ENCODE measurements at places on chromosomes 3 and 15.

DNA sequence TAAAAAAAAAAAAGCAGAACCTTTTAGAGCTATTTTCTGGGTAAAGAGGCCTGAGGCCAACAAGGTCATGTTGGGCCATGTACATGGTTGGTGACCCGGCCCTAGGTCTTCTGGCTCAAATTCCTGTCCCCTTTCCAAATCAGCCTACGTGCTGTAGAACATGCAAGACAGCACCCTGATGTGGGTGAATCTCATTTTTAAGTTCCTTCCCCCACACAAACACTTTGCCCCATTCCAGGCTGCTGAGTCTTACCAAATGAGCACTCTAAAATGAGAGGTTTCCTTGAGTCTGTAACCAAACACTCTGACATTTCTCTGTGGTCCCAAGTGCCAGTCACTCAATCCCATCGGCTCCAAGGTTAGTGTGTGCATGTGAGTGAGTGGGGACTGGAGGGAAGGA, 9.4 kb downstream of the BCL6 start:
- DNase-seq = no peak

- no peak for DNase-seq
Observed at GRCh38 chr3:54069961-54070360, 52.4 kb upstream of the CACNA2D3 start.

- DNase-seq = no peak
Observed at GRCh38 chr15:76812381-76812780, 92.8 kb downstream of the SCAPER start.

DNA sequence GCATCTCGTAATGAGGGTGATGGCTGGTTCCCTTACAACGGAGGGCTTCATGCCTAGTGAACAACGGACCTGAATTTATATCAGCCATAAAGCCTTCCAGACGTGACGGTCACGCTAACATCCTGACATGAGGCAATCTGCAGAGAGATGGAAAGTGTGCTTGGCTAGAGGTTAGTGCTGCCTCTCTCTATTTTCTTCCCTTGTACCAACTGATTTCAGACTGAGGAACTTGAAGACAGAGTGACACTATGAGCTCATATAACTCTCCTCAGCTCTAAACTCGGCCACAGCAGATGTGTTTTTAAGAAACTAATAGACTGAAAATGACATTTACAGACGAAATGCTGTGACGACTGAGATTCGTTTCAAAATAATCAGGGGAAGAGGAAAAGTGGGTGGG, 122.4 kb downstream of the XXYLT1 start:
- DNase-seq = no peak

- DNase-seq = no peak
Observed at GRCh38 chr3:171383206-171384018, 76.8 kb downstream of the TNIK start.
